Putamen (tissue), 1 donor: ENCODE measurements at places on chromosomes 7 and 10.

DNA sequence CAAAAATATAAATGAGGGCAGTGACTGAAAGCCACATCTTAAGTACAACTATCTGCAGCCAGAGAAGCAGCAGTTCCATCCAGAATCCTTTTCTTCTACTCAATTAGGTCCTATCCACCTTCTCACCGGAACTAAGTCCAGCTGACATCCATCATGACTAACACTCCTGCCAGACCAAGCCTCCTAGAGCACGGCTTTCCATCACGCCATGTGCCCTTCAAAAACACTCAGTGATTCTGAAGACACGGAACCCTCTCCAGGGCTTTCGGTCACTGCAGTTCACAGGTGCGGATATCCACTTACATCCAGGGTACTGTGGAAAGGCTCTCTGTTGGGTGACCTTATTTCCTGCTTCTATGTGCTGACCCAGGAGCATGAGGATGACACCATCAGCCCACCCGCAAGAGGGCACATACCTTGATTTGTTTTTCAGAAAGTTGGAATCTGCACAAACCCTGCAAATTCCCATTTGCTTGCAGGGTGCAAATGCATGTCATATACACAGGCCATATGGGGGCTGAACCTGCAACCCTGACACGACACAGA, 64.3 kb downstream of the FAM171A1 start:
- no peak for DNase-seq

DNA sequence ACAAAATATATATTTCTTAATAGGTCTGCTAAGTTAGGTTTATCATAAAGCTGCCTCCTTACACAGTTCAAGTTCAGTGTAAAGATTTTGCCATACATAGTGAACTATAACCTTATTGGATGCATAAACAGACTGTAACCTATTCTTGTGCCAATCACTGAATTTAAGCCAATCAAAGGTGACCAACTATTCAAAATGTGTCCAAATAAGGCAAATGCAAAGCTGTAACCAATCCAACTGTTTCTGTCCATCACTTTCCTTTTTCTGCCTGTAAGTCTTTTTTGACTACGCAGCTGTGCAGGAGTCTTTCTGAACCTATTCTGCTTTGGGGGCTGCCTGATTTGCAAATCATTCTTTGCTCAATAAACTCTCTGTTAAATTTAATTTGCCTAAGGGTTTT, 11.6 kb upstream of the DNMBP start:
- DNase-seq, result no peak

- DNase-seq, result no peak
These were observed 2.1 kb upstream of the PPIA start for GRCh38 chr7:44794331-44794730.

DNA sequence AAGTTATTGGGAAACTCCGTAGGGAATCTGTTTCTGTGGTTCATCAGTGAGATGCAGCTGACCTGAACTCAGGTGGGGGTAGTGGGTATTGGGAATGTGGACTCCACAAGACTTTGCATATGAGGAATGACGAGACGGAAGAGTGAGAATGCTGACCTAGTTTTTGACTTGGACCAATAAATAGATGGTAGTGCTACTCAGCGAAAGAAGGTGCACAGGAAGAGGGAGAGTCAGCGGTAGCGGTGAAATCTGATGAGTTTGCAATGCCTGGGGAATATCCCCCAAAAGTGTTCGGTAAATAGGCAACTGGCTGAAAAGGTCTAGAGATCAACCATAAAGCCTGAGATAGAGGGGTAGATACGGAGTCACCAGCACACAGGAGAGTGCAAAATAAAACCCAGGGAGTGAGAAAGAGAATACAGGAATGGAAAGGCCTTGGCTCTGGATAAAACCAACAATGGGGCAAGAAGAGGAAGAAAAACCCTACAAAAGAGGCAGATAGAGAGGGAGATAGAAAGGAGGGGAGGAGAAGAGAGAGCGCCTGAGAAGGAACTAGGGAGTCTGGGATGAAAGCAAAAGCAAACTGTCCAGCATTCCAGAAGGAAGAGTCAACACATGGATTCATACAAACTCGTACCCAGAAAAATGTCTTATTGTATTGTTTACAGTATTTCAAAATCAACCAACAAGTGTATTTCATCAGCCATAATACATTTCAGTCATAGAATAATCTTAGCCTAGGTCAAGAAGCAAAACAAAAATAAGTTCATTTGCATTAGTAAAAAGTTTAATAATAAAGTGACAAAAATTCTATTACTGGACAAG, 5.4 kb downstream of the ARHGAP21 start:
- no peak for DNase-seq

DNA sequence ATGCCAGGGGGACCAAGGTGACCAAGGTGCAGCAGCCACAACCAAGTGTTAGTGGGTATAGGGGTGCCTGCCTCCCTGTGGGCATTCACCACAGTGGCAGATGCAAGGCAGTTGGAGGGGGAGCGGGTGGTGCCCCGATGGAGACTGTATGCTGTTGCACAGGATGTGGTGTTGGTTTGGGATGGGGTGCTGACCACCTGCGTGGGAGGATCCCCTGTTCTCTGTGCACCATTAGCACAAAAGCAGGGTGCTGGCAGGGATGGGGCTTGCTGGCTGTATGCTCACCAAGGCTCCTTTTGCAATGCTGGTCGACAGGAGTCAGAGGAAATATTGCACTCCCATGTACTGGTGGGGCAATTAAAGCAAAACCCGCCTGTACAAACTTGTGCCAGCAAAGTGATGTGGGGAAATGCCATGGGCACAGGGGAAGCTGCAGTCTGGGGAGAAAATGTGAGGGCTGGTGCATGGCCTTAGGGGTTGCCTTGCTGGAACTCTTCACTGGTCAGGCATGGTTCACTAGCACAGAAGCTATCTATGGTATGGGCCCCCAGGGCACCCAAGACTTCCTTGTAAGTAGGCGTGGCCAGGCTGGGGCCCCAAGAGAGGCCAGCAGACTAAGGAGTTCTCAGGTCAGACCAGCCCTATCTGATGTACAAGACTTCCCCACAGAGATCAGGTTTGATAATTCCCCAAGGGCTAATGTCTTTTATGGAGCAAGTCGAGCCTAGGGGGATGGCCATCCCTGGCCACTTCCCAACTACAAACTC, 51.9 kb upstream of the GNAT3 start:
- no peak for DNase-seq

DNA sequence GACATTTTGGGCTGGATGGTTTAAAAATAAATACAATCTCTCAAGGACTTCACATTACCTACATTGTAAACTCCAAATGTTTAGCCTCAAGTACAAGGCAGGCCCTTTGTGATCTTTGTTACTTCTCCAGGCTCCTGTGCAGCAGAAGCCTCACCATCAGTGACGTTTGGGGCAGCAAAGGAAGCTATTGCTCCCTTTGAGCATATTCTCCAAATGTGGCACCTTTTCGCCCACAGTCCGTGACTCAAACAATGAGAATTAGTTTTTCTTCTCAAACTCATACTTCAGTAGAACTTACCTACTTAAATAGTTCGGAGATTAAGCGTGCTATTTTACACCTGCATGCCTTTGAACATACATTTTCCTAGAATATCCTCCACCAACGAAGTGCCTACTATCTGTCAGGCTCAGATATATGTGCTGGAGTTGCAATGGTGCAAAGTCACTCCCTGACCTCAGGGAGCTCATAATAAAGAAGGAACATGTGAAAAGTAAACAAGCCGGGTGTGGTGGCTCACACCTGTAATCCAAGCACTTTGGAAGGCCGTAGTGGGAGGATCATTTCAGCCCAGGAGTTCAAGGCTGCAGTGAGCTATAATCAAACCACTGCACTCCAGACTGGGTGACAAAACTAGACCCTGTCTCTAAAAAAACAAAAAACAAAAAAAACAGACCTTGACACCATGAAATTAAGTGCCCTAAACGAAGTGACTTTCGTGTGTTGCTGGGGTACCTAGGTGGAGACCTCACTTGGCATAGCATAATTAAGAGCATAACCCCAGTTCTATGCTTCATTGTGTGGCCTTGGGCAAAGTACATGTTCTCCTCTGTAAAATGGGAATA, 1.2 kb upstream of the ABCF2 start:
- DNase-seq, result no peak
